T-helper 1 cell (primary cell): ENCODE measurements at places on chromosomes 5 and 9.

DNA sequence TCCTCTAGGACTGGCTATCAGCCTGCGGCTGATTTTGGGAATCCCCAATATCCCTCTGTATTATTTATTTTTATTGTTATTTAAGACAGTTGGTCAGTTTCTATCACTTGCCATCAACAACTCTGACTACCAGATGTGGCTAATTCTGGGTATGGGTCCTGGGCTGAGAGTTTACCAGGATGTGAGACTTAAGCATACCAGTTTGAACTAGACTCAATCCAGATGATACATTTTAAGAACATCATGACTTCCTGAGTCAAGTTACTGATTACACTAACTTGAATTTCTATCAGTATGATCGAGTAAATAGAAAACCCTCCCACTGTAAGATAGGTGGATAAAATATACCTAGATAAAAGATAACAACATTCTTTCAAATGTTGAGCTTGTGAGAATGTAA lies 634.0 kb downstream of the MAT2B start:
- no peak for DNase-seq

- DNase-seq = no peak
Observed at GRCh38 chr9:70013598-70014196, 30.0 kb upstream of the MAMDC2 start.

DNA sequence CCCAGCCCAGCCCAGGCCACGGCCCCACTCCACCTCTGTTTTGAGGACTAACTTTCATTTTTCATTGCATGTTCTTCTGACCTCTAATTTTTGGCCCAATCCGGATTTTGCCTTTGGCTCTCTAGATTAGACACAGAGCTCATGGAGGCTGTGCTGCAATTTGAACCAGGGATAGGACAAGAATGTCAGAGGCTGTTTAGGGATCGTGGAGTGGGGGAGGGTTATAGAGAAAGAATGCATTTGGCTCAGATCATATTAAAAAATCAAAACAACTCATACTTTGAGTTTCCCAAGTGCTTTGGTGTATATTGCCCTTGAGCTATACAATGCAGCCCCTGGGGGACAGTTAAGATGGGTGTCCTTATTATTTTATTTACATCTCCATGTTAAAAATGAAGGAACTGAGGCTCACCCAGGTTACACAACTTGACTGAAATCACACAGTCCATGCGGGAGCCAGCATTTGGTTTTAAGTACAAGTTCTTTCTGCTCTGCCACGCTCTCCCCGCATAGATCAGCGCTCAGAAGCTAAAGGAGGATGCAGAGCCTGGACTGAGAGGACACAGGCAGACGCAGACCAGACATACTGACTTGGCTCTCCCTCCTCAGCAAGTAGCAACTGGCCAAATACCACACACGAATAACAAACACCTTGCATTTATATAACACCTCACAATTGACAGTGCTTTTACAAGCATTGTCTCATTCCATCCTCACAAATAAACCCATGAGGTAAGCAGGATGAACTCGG lies 126.4 kb upstream of the RAI14 start:
- DNase-seq = no peak

DNA sequence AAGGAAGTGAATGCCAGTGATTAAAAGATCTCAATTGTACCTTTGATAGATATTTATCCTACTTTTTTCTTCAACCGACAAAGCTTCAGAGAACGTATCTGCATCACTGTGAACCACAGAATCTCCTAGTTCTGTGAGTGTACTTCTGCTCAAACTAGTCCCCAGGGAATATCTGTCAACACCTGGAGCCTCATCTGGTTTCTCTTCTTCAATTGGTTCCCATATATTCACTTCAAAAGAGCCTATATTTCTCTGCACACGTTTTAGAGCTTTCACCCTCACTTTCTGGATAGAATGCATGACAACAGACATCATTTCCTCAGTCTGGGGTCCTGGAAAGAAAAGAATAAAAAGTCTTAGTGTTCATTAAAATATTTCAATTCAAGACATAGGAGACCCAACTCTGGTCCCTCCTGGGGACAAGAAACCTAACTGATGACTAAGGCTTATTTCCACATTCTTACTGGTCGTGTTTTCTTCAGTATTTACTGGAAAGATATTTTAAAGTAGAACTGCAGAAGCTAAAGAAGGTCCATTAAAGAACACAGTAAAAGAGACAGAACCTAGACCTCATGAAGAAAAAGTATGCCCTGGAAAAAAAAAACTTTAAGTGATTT lies 64.3 kb downstream of the CPLANE1 start:
- DNase-seq = no peak

DNA sequence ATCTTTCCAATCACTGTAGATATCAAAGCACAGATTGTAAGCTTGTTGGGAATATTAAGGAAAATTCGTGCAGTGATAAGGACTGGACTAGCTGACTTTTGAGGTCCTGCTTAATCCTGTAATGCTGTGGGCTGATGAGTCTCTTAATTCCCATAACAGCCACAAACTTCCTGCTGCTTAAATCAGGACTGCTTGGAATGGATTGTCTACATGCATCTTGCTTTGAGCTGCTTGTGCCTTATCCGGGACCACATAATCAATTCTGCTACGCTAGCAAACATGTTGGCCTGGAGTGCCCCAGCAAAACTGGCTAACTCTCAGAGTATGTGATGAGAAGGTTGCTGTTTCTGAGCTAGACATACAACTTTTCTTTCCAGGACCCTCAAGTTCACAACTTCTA lies 79.6 kb downstream of the SNCAIP start:
- DNase-seq = no peak

DNA sequence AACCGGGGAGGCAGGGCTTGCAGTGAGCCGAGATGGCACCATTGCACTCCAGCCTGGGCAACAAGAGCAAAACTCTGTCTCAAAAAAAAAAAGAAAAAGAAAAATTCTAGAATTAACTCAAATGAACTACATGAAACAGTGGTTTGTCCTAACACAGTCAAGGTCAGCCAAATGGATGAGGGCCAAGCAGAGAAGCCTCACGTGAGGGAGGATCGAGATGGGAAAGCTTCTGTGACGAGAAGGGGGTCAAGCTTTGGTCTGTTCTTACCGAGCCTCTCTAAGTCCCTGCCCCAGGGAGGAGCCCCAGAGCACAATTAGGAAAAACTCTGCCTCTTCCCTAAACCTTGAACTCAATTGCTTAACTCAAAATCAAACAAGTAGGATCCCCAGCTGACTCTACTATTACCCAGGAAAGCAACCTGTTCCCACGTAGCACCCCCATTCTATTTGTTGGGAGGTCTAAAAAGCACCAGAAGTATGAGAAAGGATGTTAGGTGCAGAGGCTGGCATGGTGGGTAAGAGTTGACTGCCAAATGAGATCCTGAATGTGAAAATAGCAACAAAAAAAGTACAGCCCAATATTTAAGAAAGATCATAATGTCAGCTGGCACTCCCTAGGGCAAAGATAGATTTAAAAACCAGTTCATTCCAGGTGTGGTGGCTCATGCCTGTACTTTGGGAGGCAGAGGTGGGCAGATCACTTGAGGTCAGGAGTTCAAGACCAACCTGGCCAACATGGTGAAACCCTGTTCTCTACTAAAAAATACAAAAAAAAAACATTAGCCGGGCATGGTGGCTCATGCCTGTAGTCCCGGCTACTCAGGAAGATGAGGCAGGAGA lies 7.2 kb downstream of the ALDH7A1 start:
- DNase-seq = no peak

GRCh38 chr9:25418974-25419373 lies 259.3 kb downstream of the TUSC1 start:
- no peak for DNase-seq

DNA sequence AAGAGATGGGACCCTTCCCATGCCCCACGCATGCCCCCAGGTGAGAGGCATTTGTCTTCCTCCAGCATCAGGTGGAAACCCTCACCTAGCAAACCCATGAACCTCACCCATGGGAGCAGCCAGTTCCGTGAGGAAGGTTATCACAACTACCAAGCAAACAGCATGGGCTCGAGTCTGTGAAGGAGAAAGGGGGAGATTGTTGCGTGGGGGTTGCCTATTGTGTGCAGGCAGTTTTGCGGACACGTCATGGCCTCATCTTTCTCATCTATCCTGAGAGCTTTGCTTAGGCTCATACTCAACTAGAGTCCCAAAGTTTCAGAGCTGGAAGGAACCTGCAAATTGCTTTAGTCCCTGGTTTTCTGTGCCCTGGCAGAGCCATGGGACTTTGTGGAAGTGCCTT lies 73.6 kb upstream of the TGFBR1 start:
- no peak for DNase-seq

DNA sequence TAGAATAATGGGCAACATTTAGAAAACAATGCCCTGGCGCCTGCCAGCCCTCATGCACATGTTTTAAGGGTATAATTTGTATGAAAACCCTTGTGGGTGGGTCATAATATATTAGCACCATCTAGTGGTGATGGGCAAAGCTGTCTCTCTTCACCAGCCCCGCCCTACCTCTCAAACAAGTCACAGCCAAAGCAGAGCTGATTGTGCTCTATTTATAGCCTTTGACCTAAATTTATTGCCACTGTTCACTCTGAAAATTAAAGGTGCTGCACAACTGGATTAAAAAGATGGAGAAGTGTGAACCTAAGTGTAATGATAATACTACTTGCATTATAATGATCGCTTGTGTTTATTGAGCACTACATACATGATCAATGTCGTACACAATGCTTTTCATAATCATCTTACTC lies 131.9 kb upstream of the ANKH start:
- no peak for DNase-seq

DNA sequence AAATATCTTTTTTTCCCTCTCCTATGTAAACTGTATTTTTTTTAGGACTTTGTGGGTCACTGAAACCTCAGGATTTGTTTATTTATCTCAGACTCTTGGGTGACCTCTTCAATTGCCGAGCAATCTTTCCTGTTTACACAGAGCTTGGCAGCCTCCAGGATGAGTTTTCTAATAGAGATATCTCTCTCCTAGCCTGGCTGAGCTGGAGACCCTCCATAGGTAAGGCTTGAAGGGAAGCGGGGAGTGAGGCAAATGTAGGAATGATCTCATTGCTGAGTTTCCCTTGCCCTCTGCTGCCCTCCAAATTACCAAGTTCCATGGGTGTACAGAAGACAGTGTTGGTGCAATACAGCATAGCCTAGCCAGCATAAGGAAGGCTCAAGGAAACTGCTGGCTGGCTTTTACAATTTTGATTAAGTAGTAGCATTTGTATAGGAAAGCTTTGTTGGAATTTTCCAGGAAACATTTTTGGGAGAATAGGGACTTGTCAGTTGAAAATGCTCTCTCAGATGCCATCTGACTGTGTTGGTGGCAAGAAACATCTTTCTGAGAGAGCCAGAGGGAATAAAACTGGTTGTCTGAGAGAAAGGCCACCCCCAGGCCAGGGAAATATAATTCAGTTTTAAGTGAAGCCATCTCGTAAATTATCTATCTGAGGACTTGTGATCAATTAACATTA lies 116.0 kb downstream of the NMUR2 start:
- no peak for DNase-seq

DNA sequence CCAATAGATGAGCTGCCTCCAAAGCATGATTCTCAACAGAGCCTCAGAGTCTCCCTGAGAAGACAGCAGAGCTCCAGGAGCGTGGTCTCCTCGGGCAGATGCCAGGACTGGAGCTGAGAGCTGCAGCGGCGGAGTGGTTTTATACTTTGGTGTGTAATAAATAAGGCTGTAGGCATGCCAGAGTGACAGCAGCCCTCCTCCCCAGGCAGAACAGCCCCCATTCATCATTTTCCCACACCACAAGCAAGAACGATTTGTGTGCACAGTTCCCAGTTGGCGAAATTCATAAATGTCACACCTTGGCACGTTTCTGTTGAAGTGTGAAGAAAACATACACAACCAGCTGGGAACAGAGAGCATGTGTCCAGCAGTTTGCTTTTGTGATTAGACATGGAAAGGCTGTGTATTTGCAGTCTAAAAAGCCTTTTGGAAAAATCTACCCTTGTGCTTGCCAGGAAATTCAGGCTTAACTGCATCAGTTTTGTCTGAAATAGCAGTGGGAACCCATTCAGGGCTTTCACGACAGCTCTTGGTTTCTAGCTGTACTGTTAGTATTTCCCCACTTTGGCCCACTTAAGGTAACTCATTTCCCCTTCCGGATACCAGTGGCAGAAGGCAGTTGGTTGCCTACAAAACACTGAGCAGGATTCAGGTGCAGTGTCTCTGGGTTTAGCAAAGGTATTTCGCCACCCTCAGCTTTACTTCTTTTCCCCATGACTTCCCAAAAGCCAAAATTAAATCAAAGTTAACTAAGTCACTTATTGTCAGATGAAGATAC lies at the start of gene C1QTNF3:
C1QTNF3 (minus strand) TSS at position 115 of the 778 bp plus-strand sequence; CDS start at position 27, 88 bp downstream.
- no peak for DNase-seq

GRCh38 chr9:607417-607816 lies 234.1 kb upstream of the DMRT1 start:
- DNase-seq = no peak

DNA sequence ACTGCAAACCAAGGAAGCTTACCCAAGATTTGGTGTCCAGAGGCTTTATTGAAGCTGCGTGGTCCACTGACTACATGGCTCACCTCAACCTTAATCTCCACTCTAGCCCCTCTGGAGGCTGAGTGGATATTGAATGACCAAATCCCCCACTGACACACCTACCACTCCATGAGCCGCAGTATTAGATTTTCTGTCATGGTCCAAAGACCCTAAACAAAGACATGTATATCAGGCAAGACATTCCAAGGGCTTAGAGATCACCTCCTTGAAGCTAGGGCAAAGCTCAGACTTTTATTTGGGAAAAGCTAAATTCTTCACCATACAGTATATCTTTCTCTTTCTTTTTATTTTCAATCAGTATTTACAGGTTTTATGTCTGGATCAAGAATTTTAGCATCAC lies 346.2 kb upstream of the CTNND2 start:
- no peak for DNase-seq

GRCh38 chr5:96893342-96893741 lies 17.0 kb downstream of the ERAP2 start:
- no peak for DNase-seq

DNA sequence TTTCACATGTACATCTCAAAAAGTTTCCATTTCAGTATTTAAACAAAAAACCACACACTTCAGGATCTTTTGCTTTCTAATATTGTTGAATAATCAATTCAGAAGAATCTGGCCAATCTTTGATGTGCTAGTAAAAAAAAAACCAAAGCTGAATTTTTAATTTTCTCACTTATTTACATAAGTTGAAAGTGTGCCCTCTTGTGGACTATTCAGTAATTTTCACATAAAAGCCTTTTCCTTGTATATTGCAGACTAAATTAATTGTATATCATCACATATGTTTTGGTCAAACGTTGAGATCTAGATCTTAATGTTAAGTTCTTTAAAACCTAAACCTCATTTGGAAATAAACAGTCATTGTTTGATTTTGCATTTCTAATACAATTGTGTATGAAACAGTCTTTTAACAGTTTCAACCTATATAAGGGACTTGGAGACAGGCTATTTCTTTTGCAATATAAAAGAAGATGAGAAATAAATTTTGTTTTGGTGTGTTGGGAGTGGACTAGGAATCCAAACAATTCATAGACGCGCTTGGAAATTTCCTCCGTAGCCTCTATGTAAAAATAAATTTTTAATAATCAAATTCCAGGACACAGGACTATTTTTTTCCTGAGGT lies 68.1 kb downstream of the NIPBL start:
- DNase-seq = no peak
